ENCODE measurements at places on chromosomes 5 and 9.

DNA sequence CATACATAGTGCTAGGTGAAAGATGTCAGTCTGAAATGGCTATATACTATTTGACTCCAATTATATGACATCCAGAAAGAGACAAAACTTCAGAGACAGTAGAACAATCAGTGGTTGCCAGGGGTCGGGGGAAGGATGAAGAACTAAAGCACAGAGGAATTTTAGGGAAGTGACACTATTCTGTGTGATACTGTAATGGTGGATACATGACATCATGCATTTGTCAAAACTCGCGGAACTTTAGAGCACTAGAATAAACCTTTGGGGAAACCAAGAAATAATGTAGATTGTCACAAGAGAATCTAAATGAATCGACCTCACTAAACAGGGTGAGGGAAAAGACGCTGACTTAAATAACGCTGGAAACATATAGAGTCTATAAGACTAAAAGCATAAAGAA, 107.0 kb upstream of the RETREG1 start:
- DNase-seq = no peak

DNA sequence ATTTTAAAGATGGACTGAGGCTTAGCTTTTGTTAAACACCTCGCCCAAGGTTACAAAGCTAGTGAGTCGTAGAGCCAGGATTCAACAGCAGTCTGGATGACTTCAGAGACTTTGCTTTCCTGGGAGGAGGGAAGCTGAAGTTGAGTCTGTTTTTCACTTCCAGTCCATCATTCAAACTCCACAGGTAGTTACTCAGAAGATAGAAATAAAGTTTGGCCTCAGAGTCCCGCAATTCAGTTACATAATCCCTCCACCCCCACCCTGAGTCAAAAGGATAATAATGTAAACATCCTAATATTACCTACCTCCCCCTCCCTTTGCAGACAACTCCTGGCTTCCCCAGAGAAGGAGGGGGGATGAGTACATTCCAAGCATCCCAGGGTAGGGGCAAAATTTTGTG, 8.1 kb downstream of the HBEGF start:
- no peak for DNase-seq

- DNase-seq = no peak
Observed at GRCh38 chr9:100126423-100126822, 27.4 kb downstream of the INVS start.

DNA sequence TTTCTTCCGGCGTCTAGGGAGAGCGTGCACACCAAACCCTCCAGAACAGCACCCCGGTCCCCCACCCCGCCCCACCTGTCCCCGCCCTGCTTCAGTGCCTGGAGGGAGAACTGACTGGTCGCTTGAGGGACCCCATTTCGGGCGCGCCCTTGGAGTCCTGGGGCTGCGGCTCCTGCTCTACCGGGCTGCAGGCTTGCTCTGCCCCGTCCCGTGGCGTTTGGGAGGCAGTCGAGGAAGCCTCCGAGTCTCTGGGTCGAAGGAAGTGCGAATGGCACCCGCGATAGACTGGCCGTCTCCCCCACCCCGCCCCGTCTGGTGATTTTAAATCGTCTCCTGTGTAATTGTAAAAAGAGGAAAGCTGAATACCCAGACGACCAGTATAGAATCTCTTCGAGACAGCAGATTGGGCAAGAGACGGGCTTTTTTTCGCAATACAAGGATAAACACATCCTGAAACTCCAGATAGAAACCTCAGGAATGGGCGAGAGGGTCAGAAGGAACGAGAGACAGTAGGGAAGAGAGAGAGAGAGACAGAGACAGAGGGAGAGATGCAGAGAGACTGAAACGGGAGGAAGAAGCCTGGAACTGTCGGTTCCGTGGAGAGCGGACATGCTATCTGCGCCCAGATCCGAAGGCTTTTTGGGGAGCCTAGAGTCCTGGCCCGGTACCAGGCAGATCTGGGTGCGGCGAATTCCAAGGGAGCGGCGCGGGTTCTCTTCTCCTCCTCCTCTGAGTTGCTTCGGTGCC, 9.9 kb downstream of the PRDM6 start:
- DNase-seq = no peak

GRCh38 chr9:107363516-107364152, 80.6 kb downstream of the RAD23B start:
- no peak for DNase-seq

- no peak for DNase-seq
Observed at GRCh38 chr5:57417320-57417719, 65.3 kb downstream of the ACTBL2 start.

GRCh38 chr9:85200726-85201404, 531.3 kb downstream of the NTRK2 start:
- DNase-seq = peak; percentile 75

- no peak for DNase-seq
Observed at GRCh38 chr5:111488353-111488752, 24.0 kb downstream of the STARD4 start.

- peak; percentile 23 for DNase-seq
Observed at GRCh38 chr5:59799668-59800346, 93.7 kb downstream of the PDE4D start.

DNA sequence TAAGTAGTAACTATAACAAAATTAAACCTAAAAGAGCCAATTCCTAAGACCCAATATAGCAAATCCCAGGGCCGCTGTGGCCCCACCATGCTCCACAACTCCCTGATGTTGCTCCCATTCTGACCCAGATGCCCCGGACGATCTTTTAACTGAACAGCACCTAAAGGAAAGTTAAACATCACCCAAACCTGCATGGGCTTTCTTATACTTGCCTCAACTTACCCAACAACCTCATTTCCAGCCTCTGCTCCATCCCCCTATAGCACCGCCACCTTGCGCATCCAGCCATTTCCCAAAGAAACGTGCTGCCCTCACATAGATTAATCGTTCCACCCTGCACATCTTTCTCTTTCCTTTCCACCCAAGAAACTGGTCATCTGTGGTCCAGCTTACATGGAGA, 54.6 kb downstream of the ZNF354C start:
- DNase-seq = no peak

- no peak for DNase-seq
Observed at GRCh38 chr5:173391031-173391430, 62.8 kb upstream of the STC2 start.

- no peak for DNase-seq
Observed at GRCh38 chr9:35415402-35416097, 74.4 kb upstream of the RUSC2 start.

- DNase-seq = no peak
Observed at GRCh38 chr5:22471154-22471553, 382.0 kb downstream of the CDH12 start.

DNA sequence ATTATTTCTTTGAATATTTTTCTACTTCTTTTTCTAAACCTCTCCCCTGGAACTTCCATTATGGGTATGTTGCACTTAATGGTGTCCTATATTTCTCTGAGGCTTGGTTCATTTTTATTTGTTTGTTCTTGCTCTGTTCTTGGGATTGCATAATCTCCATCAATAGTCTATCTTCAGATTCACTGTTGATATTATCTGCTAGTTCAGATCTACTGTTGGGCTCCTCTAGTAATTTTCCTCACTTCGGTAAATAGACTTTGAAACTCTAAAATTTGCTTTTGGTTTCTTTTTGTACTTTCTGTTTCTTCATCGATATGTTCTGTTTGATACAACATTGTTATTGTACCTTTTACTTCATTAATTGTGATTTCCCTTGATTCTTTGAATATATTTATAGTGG, 76.3 kb downstream of the MTREX start:
- no peak for DNase-seq

DNA sequence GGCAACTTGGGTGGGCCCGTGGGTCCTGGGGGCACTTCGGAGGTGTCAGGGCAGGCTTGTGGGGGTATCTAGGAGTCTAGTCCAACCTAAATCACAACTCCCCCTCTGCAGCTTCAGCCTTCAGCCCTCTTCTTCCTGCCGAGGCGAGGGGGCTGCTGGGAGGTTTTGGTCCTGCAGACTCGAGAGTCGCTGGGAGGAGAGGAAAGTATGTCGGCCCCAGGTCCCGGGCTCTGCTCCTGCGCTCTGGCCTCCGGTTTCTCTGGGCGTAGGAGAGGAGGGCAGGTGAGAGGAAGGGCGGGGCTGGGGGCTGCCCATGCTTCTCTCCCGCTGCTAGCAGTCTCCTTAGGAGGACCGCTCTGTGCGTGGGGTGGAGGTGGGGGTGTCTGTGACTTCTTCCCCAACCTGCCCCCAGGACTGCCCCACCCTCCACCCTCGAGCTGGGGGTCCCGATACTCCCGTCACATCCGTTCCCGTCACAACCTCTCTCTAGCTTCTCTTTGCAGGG, 139.8 kb upstream of the COL5A1 start:
- no peak for DNase-seq

DNA sequence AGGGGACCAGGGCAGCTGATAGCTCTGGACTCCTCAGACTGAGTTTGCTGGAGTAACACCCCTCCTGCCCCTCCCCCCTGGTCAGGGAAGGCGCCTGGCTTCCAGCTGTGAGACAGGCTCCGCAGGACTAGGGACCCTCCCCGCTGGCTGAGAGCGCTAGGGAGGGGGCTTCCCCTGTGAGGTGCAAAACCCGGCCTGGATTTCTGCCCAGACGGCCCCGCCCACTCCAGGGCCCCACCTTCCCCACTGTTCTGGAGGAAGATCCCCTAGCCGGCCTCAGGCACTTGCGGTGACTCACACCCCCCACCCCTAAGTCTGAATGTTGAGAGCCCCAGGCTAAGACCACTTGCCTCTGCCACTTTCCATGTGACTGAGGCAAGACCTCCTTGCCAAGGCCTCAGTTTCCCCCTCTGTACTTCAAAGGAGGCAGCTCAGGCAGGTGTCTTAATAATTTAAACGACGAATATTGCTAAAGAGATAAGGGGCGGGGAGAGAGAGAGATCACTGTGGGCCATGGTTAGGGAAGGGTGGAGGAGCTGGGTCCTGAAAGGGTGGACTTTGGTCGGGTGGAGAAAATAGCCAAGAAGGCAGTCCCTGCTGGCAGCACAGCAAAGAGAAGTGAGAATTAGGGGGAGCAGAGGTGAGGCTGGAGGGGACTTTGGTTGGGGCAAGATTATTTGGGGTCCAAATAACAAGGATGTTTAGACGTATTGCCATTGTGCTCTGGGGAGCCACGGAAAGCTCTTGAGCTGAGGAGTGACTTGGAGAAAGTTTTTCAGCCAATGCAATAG, 1.0 kb upstream of the DAB2IP start:
- DNase-seq = peak; percentile 55

DNA sequence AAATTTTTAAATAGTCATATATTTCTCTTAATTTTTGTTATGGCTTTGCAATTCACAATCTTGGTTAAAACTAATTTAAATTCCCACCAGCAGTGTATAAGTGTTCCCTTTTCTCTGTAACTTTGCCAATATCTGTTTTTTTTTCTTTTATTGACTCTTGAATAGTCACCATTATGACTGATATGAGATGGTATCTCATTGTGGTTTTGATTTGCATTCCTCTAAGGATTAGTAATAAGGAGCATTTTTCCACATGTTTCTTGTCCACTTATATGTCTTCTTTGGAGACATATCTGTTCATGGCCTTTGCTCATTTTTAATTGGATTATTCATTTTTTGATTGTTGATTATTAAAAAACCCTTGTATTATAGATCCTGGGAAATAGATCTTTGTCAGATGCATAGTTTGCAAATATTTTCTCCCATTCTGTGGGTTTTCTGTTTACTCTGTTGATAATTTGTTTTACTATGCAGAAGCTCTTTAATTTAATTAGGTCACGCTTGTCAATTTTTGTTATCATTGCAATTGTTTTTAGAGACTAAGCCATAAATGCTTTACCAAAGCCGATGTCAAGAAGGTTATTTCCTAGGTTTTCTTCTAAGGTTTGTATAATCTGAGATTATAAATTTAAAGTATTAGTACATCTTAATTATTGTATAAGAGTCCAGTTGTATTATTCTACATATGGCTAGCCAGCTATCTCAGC, 610.9 kb downstream of the CHSY3 start:
- DNase-seq = no peak

- DNase-seq = no peak
Observed at GRCh38 chr9:129385211-129385934, 207.3 kb upstream of the IER5L start.

- DNase-seq = no peak
Observed at GRCh38 chr5:135308752-135309151, 90.3 kb downstream of the MACROH2A1 start.
